Stimulated activated CD4-positive, alpha-beta T cell treated with anti-CD3 and anti-CD28 coated beads, TNF-alpha, amount 100 ng/mL, for 24 hours (primary cell): ENCODE measurements at places on chromosomes 7 and 10.

GRCh38 chr10:51382181-51382580 lies 307.9 kb downstream of the PRKG1 start:
- no peak for DNase-seq

DNA sequence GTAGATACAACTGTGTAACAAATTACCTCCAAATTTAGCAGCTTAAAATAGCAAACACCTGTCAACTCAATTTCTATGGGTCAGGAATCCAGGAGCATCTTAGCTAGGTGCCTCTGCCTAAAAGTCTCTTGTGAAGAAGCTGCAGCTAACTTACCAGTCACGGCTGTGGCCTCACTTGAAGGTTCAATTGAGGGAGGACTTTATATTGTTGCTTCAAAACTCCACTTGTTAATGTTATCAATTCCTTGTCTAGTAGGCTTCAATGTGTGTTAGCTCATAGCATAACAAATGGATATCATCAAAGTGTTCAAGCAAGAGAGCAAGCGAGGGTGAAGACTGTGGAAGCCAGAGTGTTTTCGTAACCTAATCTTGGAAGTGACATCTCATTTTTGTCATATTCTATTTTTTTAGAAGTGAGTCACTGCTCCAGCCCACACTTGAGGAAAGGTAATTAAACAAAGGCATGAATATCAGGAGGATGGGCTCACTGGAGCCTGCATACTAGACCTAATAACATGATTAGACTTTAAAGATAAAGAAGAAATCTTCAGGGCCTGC lies 172.9 kb downstream of the SPAG6 start:
- no peak for DNase-seq

- no peak for DNase-seq
Measured at GRCh38 chr7:410395-410910, 109.2 kb downstream of the PDGFA start.

DNA sequence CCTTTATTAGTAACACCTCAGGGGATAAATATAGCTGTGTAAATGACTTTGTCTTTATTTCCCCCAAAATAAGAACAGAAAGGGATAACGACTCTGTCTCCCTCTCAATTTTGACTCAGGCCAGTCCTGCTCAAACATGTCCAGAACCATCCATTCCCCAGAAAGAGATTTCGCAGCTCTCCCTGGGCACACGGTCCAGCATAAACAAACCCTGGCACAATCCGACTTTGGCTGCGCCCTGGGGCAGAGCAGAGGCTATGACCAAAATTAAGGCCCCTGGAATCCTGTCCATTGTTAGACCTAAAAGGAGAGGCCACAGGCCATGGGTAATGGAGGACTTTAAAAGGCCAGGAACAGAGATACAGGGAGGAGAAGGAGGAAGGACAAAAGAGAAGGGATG lies 99.1 kb downstream of the PRPF18 start:
- DNase-seq, result no peak

- DNase-seq, result no peak
Measured at GRCh38 chr10:110758128-110758765, 113.5 kb upstream of the PDCD4 start.

DNA sequence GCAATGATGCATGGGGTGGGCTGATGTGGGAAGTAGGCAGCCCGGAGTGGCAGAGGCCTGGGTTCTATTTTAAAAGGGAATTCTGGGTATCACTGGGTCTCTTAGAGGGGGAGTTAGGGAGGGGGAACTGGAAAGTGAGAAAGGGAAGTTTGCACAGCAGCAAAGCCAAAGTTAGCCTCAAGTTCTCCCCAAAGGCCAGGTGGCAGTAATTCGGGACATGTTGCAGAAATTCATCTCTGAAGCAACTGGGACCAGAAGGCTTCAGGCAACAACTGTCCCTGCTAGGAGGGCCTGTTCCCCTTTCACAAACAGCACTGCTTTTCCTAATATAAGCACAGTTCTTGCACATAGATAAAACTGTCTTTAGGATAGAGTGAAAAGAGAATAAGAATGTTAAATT lies 67.4 kb downstream of the NOD1 start:
- DNase-seq, result no peak

GRCh38 chr7:100126239-100126930 lies 382 bp upstream of the MBLAC1 start:
- no peak for DNase-seq

- DNase-seq, result no peak
Measured at GRCh38 chr7:104553074-104553473, 224.7 kb downstream of the LHFPL3 start.

DNA sequence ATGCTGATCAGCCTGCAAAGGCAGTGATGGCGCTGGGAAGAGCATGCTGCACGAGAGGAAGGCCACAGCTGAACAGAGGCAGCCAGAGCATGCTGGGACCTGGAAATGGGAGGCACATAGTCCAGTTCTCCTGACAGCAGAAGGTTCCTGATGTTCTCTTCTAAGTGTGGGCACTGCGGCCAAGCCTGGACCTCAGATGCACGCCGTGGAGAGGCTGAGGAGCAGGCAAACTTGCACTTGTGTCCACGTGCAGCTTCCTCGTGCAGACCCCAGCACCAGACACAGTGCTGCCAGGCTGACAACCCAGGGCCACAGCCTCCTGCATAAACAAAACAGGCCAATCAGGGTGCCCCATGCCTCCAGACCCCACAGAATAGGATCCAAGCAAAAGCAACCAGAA lies 93.5 kb upstream of the LANCL2 start:
- no peak for DNase-seq

DNA sequence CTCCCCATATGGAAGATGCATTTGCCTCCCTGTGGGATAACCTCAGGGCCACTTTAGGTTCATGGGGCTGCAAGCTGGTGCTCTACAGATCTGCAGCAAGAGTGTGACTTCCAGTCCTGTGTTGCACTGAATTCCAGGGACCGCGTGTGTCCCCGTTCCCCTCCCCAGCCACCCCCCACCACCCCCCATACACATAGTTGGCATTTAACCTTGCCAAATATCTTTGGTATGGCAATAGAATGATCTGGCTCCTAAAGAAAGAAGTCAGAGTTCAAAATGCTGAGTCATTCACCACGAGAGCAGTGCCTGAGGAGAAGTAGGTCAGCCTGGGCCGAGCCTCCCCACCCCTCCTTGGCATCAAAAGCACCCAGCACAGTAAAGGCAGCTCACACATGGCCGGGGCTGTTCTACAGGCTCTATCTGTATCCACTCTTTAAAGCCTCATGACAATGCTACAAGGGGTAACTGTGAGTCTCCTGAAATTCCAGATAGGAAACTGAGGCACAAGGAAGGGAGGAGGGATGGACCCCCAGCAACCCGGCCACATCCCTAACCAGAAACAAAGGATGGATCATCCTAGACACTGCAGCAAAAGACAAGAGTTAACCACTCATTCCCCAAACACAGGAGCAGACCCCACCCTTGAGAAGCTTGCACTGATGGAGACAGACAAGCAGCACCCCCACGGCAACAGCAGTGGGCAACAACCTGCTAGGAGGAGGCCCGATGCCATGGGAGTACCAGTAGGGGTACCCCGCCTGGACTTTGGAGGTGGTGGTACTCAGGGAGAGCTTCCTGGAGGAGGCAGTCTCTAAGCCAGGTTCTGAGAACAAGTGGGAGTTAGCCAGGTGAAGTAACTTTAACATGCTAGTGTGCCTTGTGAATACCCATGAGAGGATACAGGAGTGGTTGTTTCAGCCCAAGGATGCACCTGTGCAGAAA lies 70.3 kb upstream of the NANOS1 start:
- DNase-seq, result no peak

- no peak for DNase-seq
Measured at GRCh38 chr10:6396652-6397051, 183.4 kb downstream of the PRKCQ start.

GRCh38 chr10:48286356-48286755 lies 11.9 kb upstream of the FRMPD2 start:
- DNase-seq, result no peak
